ENCODE measurements at places on chromosomes 7 and 10.

- no peak for DNase-seq
These were observed 258.1 kb downstream of the PAXIP1 start for GRCh38 chr7:154744861-154745258.

GRCh38 chr7:85095366-85095765 lies 91.5 kb downstream of the SEMA3D start:
- no peak for DNase-seq

DNA sequence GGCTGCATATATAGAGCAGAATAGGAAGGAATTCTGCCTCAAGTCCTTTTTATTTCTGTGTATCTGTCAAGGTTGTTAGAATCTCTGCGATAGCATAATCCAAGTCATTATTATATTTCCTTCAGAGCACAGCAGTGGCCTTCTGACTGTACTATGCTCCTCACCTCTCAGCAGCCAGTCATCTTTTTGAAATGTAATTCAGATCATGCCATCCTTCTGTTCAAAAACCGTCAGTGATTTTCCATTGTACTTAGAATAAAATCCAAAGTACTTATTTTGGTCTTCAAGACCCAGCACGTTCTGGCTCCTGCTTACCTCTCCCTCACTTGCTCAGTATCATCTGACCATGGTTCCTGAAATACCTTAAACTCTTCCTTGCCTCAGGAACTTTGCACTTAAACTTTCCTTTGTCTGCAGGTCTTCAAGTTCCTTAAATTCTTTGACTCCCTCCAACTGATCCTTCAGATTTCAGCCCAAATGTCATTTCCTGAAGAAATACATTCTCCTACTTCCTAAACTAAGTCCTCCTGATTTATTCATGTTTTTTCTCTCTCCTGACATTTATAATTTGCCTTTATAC lies 112.4 kb downstream of the ST7 start:
- DNase-seq = no peak

DNA sequence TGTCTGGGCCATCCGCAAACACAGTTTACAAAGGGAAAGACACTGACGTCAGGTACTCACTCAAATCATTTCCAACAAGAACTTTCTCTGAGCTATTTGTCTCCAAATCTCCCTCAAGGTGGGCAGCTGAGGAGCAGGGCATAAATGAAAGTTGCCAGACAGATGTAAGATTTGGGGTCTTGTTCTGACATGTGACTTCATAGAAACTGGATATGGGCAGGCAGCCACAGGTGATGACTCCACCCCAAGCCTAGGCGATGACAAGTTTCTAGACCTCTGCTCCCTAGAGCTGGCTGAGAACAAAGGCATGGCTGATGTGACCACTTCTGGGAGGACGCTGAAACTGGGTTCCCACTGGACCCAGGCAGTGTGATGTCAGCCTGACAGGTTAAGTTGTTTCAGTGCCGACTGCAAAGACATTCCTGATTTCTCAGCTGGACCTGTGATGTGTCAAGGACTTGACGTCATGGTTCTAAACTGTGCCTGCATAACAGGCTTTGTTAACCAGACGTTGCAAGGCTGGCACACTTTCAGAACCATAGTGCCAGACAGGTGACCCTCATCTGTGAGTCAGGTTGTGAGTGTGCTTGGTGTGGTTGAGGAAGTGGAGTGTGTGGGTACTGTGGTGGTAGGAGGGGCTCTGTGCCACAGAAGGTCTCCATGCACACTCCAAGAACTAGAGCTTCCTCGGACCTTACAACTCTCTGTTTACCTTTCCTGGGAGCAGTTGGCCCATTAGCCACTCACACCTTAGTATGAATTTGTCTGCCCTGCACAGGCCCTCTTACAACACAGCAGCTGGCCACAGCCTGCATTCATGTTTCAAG lies 39.9 kb upstream of the EBF3 start:
- DNase-seq = no peak

- no peak for DNase-seq
These were observed 75.9 kb upstream of the HGF start for GRCh38 chr7:81845744-81846241.

- DNase-seq = no peak
These were observed 64.5 kb upstream of the DNAJB12 start for GRCh38 chr10:72419241-72419640.
